ENCODE measurements at places on chromosomes 1 and 21.

GRCh38 chr1:64956010-64956640 lies 10.2 kb downstream of the JAK1 start:
- no peak for DNase-seq

- DNase-seq = no peak
Measured at GRCh38 chr1:52166996-52167753, 25.3 kb downstream of the ZFYVE9 start.

DNA sequence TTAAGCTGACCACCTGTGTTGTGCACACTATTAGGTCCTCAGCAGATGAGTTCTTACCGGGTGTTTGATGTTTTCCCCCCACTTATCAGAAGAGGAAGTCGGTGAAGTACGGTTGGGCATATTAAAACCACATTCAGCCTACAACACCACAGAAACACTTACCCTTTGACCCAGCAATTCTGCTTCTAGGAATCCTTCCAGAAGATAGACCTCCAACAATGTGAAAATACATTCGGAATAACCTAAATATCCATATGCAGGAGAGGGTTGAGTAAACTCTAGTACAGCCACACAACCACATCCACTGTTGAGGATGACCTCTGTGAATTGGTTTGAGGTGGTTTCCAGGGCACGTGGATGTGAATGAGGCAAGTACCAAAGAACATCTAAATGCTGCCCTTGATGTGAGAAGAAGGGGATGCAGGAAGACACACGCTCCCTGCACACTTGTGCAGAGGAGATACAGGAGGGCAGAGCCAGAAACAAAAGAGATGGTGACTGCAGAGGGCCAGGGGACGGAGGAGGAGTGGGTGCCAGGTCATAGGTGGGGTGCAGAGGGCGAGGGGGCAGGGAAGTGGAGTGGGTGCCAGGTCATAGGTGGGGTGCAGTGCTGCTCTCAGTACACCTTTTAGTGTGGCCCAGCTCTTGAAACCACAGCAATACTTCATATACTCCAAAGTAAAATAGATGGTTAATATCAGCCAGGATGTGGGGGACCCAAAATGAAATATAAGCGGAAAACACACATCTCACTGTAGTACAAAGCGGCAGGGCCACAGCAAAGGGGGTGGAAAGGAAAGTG lies 12.8 kb downstream of the ADARB1 start:
- no peak for DNase-seq

DNA sequence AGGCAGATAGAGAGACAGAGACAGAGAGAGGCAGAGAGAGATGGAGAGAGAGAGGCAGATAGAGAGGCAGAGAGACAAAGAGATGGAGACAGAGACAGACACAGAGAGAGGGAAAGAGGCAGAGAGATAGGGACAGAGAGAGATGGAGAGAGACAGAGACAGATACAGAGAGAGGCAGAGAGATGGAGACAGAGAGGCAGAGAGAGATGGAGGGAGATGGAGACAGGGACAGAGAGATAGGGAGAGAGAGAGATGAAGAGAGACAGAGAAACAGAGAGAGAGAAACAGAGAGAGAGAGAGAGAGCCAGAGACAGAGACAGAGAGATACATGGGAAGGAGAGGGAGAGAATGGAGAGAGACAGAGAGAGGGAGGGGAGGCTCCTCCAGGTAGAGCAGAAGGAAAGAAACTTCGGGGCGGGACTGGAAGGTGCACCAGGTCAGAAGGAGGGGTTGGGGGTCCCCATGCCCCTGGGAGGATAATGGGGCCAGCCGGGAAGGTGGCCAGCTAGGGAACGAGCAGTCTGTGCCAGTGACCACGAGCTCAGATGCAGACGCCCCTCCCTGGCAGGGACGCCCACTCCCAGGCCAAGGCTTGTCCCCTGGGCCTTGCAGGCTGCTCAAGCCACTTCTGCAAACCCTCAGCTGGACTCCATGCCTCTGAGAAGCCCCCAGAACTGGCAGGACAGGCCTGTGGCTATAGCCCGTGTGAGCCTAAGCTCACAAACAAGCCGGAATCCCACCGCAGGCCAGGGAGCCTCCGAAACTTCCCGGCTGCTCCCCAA lies 3.3 kb downstream of the FNDC10 start:
- DNase-seq = no peak

DNA sequence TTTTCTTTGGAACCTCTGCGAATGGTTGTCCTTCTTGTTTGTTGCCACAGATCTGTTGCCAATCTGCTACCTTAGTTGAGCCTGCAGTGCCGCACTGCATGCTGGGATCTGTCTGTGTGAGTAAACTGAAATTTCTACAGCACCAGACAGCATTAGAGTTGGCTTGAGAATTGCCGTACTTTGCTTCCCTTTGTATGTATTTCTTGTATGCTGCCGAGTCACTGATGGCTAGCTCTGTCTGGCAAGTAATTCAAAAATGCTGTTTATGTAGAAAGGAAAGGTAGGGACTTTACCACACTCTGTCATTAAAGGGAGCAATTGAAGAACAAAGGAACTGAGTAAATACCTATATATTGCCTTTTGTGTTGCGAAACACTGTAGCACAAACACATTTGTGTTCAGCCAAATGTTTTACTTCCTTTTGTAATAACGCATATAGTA lies 857.4 kb downstream of the USP25 start:
- peak; percentile 58 for DNase-seq

DNA sequence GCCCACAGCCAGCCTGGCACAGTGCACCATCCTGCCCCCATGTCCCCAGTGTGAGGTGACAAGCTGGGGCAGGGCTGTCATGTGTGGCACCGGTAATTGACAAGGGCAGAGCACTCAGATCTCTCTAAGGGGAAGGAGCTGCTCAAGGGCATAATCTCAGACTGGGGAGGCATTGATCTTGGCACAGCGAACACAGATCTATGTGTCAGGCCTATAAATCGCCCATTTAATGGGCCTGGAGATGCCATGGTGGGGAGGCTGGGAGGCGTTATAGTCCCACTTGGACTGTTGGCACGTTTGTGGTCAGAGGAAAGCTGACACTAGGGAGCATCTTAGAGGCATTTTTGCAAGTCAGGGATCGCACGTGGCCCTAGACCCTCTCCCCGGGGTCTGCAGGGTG lies 594.1 kb downstream of the PTPRU start:
- no peak for DNase-seq

GRCh38 chr1:98053471-98054366 lies 132.9 kb upstream of the DPYD start:
- DNase-seq = peak; percentile 86

GRCh38 chr1:238469146-238469631 lies 578.5 kb upstream of the ZP4 start:
- DNase-seq = no peak

GRCh38 chr1:42453386-42453785 lies 2.4 kb downstream of the ZMYND12 start:
- DNase-seq = no peak

DNA sequence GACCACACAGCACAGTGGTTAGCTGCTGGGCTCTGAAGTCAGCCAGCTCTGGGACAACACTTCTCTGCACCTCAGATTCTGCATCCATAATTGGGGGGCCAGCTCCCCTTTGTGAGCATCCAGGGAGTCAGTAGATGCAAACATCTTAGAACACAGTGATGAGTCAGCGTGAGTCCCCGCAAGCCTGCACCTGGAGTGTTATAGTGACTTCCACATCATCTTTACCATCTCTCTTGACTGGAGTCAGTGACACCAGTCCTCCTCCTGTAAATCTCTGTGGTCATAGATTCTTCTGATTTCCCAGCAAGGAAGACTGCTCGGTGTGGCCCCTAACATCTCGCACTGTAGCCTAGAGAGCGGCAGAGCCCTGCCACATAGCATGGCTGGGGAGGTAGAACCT lies 13.9 kb upstream of the EDN2 start:
- DNase-seq = no peak

DNA sequence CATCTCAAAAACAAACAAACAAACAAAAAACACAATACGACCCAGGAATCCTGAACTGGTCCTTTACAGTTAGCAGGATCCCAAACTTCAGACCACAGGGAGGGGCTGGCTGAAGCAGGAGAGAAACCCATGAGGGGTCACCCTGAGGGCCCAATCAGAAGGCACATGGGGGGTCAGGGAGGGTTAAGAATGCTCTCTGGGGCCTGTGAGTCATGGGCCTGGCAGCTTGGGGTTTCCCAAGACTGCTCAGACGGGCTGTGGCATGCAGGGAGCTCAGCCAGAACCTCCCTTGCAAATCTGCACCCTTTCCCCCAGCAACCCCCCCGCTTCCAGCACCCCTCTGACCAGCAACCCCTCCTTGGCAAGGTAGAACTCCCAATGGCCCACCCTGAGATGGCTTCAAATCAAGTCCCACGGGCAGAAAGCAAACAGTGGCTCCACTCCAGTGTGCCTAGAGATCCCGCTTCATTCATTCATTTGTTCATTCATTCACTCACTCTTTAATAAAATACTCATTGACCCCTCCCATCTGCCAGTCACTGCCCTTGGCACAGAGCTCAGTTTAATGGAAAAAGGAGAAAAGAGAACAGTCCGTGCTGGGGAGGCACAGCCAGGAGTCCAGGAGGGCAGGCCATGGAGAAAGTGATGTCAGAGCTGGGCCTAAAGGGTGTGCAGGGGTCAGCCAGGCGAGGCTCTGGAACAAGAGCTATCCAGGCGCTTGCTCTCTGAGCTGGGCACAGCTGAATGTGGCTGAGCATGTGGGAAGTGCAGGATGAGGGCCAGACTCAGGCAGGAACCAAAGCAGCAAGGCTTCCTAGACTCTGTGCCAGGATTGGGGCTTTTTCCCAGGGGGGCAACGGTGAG lies 8.2 kb downstream of the UQCRHL start:
- peak; percentile 87 for DNase-seq

DNA sequence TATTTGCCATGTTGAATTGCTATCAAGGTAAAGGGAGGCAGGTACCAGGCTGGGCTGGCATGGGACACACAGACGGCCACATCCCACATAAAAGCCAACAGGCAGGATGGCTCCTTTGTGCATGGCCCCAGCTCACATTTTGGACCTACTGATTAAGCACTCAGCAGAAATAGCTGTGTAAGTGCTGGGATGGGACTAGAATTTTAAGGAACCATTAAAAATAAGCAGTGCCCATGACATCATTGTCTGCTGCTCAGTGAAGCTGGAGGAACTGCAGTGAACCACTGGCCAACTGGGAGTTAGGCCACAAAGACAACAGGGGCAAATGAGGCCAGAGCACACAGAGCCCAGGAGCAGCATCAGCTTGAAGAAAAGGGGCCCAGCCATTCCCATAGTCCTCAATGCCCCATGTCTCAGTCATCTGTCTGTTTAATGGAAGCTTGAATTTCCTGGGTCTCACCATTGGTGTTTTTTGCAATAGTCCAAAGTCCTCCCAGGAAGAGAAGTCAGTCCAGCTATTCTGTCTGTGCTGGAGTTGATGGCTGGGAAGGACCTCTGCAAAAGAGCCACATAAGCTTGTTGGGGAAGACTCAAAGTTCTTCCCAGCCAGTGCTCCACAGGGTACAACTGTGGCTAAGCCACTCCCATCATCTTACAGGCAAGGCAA lies 45.3 kb upstream of the TNR start:
- peak; percentile 11 for DNase-seq

DNA sequence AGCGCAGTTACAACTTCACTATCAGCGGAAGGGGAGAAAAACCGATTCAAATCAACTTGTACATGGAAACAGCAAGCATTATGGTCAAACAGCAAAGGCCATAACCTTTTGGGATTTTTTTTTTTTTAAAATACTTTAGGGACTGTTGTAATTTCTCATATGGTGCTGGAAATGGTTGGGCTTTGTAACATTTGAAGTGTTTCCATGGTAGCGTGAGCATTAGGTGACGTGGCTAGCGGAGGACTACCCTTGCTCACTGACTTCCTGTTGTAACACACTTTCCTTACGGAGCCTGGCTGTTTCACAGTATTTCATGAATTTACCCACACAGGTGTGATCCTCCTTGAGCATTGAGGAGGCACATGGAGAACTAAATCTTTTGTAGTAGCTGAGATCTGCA lies 269.5 kb downstream of the TM2D1 start:
- no peak for DNase-seq

DNA sequence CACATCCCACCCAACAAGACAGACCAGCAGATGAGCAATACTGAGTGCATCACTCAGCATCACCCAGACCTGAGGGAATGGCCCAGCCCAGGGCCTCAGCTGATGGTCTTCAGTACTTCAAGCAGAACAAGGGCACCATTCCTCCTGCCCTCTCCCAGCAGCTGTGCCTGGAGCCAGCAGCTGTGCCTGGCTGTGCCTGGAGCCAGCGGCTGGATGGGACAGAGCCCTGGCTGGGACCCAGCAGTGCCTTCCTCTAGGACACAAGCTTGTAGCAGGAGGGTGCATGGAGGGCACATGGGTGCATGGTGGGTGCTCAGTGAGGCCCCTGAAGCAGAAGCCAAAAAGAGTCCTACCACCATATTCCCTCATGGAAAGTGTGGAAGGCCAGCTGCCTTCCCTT lies 583.8 kb downstream of the NPHP4 start:
- DNase-seq = no peak

DNA sequence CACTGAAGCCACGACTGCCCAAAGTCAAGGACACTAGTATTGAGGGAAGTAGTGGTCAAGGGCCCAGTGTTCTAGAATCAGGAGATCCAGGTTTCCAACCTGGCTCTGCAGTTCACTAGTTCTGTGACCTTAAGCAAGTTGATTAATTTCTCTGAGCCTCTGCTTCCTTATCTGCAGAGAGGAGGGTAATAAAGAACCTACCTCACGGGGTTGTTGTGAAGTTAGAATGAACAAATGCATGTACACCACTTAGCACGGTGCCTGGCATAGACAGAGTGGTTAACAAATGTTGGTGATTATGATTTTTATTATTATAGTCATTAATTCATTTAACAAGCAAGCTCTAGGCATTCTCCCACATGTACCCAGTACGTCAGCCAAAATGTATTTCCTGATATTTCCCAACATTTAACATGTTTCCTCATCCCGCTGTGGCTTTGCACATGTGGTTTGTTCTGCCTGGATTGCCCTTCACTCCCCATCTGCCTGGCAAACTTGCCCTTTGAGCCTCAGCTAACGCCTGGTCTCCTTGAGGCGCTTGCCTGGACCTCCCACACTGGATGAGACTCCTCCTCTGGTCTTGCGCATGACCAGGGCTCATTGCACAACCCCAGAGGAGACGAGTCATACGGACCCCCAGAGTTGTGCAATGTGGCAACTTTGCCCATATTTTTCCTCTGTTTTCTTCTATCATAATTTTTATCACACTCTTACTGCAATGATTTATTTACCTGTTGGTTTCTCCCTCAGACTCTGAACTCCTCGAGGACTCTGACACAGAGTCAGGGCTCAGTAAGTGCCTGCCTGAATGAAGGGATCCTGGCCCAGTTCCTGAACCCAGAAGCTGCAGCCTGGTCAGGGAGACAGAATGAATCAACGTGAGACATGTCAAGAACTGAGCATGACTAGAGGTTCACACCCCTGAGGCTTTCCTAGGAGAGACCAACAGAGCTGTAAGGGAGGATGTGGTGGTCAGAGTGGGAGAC lies 20.7 kb upstream of the MFSD2A start:
- peak; percentile 94 for DNase-seq

- DNase-seq = peak; percentile 65
Measured at GRCh38 chr1:1630965-1631781, 800 bp upstream of the MMP23B start.

GRCh38 chr1:101216623-101217022 lies 20.2 kb upstream of the S1PR1 start:
- no peak for DNase-seq

GRCh38 chr1:5748286-5749225 lies 243.7 kb downstream of the NPHP4 start:
- no peak for DNase-seq

- DNase-seq = no peak
Measured at GRCh38 chr1:228099331-228099732, 3.8 kb downstream of the C1orf35 start.
